ENCODE measurements at places on chromosomes 13 and 19. TPM values are rescaled to one million over a fixed set of nuclear protein-coding genes. Genes with fewer than 3 reads are reported as not detected.

DNA sequence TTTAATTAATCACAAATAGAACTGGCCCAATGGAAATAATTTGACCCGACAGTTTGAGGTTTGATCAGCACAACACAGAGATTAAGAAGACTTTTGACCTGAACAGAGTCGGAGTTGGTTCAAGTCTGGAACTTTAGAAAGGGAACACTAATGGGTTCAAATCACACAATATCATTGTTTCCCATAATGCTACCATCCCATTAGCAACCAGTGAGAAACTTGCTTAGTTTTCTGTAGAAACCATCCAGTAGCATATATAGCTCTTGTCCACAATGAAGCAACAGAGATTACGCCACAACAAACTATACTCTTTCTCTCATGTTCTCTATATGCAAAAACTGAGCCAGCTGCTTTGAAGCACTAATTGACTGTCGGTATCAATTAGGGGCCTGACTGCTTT, 376.9 kb upstream of the SPRY2 start:
- no peaks in the 10 kb centered on the region for H3K36me3 ChIP-seq
- no peaks in the 10 kb centered on the region for H3K4me1 ChIP-seq
- DNase-seq = no peak
- no peak overlapping the region for H3K4me3 ChIP-seq
- no peaks in the 10 kb centered on the region for H3K27me3 ChIP-seq

C19orf85 gene
- not detected for total RNA-seq

ZNF577 gene
- 4.3 TPM for total RNA-seq

DNA sequence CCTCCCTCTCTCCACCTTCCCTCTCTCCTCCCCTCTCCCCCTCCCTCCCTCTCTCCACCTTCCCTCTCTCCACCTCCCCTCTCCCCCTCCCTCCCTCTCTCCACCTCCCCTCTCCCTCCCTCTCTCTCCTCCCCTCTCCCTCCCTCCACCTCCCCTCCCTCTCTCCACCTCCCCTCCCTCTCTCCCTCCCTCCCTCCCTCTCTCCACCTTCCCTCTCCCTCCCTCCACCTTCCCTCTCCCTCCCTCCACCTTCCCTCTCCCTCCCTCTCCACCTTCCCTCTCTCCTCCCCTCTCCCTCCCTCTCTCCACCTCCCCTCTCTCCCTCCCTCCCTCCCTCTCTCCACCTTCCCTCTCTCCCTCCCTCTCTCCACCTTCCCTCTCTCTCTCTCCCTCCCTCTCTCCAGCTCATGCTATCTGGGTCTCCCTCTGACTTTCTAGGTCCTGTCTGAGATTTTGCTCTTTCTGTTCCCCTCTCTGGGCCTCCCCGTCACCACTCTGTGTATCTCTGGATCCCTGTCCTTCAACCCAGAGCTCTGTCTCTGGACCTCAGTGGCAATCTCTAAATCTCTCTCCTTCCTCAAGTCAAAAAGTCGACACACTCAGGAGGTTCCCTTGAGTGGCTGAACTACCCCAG, 3.5 kb upstream of the CNOT3 start:
- no peaks in the 10 kb centered on the region for H3K27me3 ChIP-seq
- H3K27ac ChIP-seq = no peak overlapping the region
- no peak for DNase-seq
- peaks cover 5% of the 10 kb centered on the region for H3K36me3 ChIP-seq
- peaks cover 14% of the 10 kb centered on the region for H3K4me1 ChIP-seq

- DNase-seq = peak; percentile 41
- no peaks in the 10 kb centered on the region for H3K27me3 ChIP-seq
- no peaks in the 10 kb centered on the region for H3K36me3 ChIP-seq
- peak overlapping the region; percentile 50 for H3K27ac ChIP-seq
These were observed 7.8 kb downstream of the SMARCA4 start for GRCh38 chr19:10968527-10969135.

- no peak for DNase-seq
- no peaks in the 10 kb centered on the region for H3K27me3 ChIP-seq
- H3K4me1 ChIP-seq = no peaks in the 10 kb centered on the region
- no peak overlapping the region for H3K27ac ChIP-seq
These were observed 14.6 kb upstream of the SIN3B start for GRCh38 chr19:16814526-16815100.

DNA sequence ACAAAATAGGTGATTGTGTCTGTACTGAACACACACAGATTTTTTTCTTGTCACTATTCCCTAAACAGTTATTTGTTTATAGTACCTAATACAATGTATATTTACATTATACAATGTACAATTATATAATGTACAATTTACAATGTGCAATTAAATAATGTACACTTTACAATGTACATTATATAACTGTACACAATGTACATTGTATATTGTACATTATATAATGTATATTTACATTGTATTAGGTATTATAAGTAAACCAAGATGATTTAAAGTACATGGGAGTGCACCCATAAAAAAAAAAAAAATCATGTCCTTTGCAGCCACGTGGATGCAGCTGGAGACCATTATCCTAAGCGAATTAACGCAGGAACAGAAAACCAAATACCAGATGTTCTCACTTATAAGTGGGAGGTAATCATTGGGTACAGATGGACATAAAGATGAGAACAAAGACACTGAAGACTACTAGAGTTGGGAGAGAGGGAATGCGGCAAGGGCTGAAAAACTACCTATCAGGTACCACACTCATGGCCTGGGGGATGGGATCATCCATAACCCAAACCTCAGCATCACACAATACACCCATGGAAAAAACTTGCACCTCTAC, 68.1 kb downstream of the ABCC4 start:
- no peak overlapping the region for H3K4me3 ChIP-seq
- H3K27ac ChIP-seq = no peak overlapping the region
- DNase-seq = no peak

- H3K27ac ChIP-seq = no peak overlapping the region
- no peaks in the 10 kb centered on the region for H3K4me1 ChIP-seq
- no peaks in the 10 kb centered on the region for H3K36me3 ChIP-seq
- no peaks in the 10 kb centered on the region for H3K27me3 ChIP-seq
- DNase-seq = no peak
These were observed 3.6 kb downstream of the IFT88 start for GRCh38 chr13:20570517-20570916.

DNA sequence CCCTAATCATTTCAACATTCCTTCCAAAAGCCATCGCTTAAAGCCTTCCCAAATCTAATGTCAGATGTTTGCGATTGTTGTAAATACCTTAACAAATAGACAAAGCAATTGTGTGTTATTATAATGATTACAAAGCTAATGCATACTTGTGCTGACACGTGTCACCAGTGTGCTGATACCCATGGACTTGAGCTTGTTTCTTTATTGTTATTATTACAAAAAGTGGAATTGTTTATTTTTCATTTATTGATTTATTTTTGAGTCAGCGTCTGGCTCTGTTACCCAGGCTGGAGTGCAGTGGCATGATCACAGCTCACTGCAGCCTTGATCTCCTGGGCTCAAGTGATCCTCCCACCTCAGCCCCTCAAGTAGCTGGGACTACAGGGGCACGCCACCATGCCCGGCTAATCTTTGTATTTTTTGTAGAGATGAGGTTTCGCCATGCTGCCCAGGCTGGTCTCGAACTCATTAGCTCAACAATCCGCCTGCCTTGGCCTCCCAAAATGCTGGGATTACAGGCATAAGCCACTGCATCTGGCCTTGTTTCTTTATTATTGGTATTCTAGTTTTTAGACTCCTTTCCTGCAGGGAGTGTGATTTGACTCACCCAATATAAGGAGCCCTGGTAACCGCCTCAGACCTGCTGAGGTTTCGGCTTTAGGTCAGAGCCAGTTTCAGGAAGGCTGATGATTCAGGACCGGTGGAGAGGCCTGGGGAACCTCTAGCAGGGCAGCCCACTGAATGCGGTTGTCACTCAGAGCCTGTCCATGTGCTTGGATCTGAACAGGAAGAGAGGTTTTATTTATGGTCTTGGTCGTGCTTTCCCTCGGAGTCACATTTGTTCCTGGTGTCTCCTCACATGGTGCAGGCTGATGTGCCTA, 2.1 kb upstream of the FBXO17 start:
- peaks cover 21% of the 10 kb centered on the region for H3K4me1 ChIP-seq
- peak; percentile 80 for DNase-seq
- H3K36me3 ChIP-seq = no peaks in the 10 kb centered on the region

DNA sequence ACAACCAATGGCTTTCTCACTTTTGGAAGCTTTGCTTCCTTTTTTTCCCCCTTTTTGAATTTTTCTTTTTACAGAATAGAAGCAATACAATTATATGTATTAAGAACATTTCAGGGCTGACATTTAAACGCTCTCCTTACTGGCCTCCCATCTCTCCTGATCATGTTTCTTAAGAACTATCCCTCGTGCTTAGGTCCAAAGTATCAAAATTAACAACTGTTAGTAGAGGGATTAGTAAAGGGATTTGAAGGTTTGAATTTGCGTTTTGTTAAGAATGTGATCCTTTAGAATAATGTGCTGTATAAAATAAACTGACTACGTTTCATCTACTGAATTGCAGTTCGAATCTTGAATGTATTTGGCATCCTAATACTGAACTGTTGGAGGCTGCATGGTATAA, 424.8 kb downstream of the DIAPH3 start:
- H3K27ac ChIP-seq = no peak overlapping the region
- H3K27me3 ChIP-seq = no peaks in the 10 kb centered on the region
- no peak for DNase-seq
- no peaks in the 10 kb centered on the region for H3K36me3 ChIP-seq
- H3K4me3 ChIP-seq = no peak overlapping the region
- peaks cover 3% of the 10 kb centered on the region for H3K4me1 ChIP-seq

DNA sequence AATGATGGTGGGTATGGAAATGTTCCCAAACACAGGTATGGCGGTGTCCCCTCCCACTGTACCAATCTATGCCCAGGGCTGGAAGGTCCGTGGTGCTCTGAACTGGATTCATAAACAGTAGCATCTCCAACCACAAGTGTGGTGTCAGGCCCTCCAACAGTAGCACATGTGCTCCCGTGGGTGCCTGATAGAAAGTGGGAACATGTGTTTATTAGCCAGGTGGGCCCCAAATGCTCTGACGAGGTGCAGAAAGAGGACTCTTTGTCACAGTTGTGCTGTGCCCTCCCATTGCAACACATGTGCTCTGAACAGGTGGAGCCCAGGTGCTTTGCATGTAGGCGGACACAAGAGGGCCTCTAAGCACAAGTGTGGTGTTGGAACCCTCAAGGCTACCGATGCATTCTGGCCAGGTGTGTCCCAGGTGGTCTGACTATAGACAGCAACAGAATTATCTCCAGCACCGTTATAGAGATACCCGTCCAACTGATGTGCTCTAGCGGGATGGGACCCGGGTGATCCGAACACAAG, 75.4 kb upstream of the ZNF30 start:
- no peak overlapping the region for H3K4me3 ChIP-seq
- no peaks in the 10 kb centered on the region for H3K4me1 ChIP-seq
- H3K36me3 ChIP-seq = no peaks in the 10 kb centered on the region
- no peak for DNase-seq
- no peaks in the 10 kb centered on the region for H3K27me3 ChIP-seq

DNA sequence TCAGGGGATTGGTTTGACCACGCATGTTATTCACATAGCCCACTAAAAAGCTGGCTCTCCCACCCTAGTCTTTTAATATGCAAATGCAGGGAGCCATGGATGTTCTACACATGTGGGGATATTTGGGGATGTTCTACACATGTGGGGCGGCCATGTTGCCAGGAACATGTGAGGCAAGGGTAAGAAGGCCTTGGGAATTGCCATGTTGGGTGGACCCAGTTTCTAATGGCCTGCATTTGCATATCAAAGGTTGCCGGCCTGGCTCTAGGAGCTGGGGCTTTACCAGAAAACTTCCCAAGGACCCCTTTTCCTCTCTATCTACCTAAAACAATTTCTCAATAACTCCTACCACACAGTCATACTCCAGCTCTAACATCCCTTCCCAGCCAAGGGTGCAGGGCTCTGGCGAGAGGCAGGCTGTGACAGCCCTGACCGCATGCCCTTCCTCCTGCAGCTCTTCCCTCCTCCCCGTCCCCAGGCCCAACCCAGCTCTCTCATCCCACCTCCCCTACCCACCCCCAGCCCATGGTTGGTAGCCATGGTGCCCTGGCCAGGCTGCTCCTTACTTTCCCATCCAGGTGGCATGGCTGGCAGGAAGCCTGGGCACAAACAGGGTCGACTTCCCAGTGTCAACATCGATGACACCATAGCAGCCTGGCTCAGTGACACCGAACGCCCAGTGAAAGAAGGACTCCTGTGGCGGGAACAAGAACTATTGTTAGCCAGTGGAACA, 11.0 kb downstream of the PEPD start:
- H3K27ac ChIP-seq = no peak overlapping the region
- no peak for DNase-seq
- H3K4me3 ChIP-seq = no peak overlapping the region
- no peaks in the 10 kb centered on the region for H3K4me1 ChIP-seq

DNA sequence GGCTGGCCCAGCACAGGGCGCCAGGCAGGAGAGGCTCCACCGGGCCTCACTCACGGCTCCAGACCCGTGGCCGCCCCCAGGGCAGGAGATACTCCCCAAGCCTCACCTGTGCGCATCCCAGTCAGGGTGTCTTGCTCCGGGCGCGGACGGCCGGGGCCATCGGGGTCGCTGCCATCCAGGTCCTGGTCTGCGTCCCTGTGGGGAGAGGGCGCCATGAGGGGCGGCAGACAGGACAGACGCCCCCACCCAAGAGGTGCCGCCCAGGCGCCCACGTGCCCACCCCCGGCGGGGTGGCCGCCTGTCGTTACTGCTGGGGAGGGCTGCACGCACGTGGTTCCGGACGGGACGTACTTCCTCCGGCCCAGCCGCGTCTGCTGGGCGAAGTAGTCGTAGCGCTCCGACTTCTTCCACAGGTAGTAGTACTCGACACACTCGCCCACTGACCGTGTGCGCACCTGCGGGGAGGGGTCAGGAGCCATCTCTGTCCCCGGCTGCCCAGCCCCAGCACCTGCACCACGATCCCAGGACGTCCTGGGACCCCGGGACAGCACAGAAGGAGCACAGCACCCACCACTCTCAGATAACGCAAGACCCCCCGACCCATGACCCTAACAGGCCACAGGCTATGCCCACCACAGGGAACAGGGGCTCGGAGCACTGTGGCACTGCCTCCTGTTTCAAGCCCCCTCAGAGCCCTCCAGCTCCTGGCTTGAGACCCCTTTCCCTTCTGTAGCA, 17.4 kb upstream of the PLPP2 start:
- H3K27me3 ChIP-seq = no peaks in the 10 kb centered on the region
- no peaks in the 10 kb centered on the region for H3K36me3 ChIP-seq
- H3K4me3 ChIP-seq = no peak overlapping the region
- no peak for DNase-seq

DNA sequence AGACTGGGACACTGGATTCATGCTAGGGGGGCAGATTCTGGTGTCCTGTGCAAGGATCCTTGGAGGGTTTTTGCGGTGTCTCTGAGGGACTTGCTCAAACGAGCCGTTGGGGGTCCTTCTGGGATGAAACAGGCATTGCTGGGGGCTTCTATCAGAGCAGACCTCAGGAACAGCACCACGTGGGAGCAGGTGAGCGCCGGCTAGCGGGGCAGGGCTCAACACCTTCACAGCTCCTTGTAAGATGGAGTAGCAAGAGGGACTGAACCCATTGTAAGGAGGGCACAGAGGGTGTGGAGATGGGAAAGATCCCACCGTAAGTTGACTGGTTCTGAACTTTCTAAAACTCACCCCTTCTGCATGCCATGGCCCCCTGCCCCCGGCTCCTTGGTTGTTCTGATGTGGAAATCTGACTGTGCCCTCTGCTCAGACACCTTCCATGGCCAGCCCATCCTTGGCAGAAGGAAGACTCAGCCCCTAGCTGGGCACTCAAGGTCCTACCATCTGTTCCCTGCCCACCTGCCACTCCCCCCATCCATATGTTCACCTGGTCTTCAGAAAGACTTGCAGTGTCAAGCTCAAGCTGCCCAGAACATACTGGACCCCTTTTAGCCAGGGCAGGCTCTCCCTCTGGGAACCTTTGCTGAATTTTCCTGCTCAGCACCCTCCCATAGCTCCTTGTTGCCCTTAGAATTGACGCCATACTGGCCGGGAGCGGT, 1.2 kb downstream of the SLC27A1 start:
- no peak overlapping the region for H3K4me3 ChIP-seq
- H3K27ac ChIP-seq = no peak overlapping the region
- peaks cover 18% of the 10 kb centered on the region for H3K4me1 ChIP-seq
- DNase-seq = no peak
- H3K27me3 ChIP-seq = no peaks in the 10 kb centered on the region

All from GM12878 (cell line).